CD4-positive, alpha-beta T cell (primary cell): ENCODE measurements at places on chromosomes 6 and 20.

DNA sequence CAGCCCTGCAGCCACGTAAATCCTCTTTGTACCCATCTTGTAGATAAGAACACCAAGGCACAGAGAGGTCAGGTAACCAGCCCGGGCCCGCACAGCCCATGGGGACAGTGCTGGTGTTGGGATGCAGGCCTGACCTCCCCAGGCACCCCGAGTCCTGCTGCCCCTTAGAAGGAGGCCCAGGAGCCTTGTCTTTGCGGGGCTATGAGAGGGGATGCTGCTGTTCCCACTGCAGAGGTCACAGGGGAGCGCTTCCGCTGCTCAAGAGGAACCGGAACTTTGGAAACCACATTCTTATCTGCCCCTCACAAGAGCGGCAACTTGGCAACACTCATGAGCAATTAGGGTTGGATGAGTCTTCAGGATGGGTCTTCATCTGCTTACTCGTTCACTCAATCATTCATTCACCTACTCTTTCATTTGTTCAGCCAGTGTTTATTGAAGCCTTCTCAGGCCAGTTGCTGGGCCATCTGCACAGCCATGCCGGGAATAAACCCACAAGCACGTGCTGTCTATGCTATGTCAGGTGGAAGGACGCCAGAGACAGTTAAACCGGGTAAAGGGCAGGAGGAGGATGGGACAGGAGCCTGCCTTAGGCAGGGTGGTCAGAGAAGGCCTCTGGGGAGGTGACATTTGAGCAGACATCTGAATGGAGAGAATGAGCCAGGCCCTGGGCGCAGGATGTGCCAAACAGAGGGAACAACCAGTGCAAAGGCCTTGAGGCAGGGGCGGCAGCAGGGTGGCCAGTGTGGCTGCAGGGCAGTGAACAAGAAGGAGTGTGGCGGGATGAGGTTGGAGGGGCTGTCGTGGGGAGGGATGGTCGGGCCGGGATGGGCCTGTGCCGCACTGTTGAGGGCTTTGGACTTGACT lies 60.8 kb downstream of the RBM38 start:
- no peak for DNase-seq

GRCh38 chr20:19304389-19304788 lies 91.9 kb downstream of the SLC24A3 start:
- no peak for DNase-seq

- DNase-seq = no peak
These were observed 342.0 kb upstream of the CHD6 start for GRCh38 chr20:41960166-41960565.

DNA sequence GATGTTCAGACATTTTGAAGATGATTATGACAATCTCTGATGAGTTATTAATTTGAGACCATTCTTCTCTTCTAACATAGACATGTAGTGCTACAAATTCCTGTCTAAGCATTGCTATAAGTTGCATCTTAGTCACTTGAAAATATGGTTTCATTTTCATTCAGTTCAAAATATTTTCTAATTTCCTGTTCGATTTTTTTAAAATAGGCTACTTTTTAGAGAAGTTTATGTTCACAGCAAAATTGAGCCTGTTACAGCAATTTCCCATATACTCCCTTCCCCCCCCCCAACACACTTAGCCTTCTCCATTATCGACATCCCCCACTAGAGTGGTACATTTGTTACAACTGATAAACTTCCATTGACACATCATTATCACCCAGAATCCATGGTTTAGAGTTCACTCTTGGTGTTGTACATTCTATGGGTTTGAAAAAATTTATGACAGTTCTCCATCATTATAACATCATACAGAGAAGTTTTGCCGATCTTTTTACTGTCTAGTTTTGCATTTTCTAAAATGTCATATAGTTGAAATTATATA lies 31.2 kb downstream of the PLAGL1 start:
- DNase-seq = no peak

DNA sequence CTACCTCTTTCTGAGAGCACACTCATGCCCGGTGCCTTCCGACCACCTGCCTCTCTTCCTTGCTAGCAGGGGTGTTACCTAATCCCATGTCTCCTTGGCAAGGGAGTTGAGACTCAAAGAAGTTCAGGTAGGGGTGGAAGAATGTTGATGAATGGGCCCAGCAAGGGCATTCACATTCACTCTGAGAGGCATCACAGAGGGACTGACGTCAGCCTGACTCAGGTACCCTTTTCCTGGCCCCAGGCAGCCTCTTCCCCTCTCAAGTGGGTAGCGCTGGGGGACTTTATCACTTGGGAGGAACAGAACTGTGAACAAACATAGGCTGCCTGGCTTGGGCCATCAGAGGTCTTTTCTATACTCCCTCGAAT lies 35.3 kb downstream of the HM13 start:
- no peak for DNase-seq

GRCh38 chr6:99030915-99031314 lies 83.2 kb upstream of the FBXL4 start:
- no peak for DNase-seq

GRCh38 chr6:11730641-11731040 lies 48.0 kb downstream of the ADTRP start:
- no peak for DNase-seq

DNA sequence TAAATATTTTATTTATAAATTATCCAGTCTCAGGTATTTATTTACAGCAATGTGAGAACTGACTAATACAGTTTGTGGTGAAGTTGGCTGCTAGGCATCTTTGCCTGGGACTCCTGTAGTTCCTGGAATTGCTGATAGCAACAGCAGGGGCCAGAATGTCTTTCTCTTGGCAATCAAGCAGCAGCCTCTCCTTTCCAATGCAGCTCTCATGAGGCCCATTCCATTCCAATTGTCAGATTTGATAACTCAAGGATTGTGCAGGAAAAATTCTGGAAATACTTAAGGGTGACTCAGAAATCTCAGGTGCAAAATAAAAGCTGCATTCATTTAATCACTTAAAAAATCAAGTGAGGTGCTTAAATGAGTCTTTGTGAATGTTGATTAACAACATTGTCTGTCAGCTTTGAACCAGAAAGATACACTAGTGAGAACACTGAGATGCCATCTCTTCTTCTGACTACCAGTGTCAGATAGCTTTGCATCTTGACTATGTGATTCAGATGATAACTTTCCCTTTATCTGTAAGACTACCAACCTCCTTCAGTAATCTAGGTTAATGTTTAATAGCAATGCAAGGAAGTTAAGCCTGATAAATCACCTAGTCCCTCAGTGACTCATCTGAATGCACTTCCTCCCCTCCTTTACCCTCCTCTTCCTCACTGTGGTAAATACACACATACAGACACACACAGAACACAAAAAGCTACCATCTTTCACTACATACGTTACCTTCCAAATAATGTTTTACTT lies 32.1 kb upstream of the COL21A1 start:
- DNase-seq = no peak

- DNase-seq = no peak
These were observed 121.3 kb downstream of the STXBP5 start for GRCh38 chr6:147325557-147325956.

GRCh38 chr20:44154521-44155001 lies 32.4 kb downstream of the JPH2 start:
- DNase-seq = no peak
